ENCODE measurements at places on chromosomes 4 and X.

- DNase-seq: no peak
These were observed 7.2 kb downstream of the HTR2C start for GRCh38 chrX:114591121-114591520.

GRCh38 chrX:130125091-130125874, 15.0 kb upstream of the ELF4 start:
- DNase-seq: no peak

- DNase-seq: no peak
These were observed 10.4 kb upstream of the MAEA start for GRCh38 chr4:1279253-1279652.

DNA sequence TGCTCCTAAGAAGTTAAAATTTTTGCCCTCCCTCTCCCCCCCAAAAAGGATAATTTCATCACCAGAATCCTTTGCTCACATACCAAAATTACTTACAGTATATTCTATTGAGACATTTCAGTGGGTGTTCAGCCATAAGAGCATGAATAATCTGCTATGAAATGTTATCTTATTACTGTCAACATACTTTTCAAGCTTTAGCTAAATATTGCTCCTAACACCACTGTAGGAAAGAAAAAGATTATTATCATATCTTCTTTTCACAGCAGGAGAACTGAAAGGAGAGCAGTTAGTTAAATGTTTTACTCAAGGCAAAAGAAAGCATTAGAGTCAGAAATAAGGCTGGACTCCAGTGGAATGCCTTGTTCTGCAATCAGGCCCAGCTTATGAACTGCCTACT, 231.0 kb upstream of the GYPA start:
- DNase-seq: no peak

DNA sequence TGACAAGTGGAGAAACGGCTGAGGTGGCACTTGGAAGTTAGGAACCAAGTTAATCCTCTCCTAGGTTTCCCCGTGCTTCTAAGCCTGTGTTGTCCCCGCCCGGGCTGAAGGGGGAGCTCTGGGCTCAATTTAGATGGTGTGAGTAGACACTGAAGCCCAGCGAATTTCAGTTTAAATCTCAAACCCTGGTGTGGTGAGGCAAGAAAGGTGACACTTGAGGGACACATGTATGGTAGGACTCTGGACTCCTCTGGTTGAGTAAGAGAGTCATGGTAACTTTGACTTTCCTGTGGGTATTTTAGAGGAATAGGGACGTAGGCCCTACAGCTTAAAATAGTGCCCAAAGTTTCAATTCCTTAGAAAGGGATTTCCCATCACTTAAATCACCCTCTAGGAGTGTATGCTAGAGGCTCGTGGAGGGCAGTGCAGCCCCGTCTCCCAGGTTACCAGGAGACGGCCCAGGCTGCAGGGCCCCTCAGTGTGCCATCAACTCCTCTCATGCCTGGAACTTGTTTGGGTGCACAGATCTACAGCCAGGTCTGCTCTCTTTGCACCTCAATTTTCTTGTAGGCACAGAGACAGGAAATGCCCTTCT, 24.0 kb downstream of the HAND2 start:
- no peak for DNase-seq

GRCh38 chr4:8331575-8331955, 62.0 kb downstream of the HTRA3 start:
- DNase-seq: no peak

DNA sequence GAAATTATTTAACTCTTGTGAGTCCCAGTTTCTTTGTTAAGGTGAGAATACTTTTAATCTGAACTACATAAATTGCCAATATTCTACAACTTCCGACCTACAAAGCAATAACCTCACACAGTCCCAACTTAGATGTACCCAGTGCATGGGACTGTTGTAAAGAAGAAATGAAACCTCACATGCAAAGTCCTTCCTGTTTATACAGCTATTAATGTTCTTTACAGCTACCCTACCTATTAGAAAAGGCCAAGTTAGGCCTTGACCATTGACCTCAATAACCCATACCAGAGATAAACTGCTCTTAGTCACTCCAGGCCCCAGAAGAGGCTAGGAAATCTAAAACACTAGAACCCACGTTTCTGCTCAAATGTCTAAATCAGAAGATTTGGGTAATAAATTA, 920.1 kb upstream of the TENM3 start:
- no peak for DNase-seq

DNA sequence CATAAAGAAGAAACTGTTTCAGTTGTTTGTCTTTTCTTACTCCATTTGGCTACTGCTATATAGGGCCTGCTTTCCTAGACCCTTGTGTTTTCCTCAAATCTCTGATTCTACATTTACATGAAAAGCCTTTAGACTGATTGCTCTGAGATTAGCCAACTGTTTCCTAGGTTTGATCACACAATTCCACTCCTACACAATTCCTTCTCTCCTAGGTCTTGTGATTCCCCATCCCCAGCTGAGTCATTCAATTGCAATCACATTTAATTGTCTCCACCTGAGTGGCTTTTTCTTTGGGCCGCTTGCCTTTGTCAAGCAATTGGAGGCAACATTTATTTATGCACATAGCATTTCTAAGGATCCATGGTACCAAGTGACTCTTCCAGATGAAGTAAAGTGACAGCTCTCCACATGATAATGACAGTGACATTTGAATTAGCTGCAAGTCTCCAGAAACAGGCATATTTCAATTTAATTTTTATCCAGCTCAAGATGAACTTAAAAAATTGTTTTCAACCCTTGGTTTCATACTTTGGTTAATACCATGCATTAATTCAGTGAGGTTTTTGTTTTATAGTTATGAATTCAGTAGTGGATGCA, 35.8 kb downstream of the ATXN3L start:
- no peak for DNase-seq

- no peak for DNase-seq
These were observed 14.4 kb downstream of the ATRX start for GRCh38 chrX:77771601-77772000.

GRCh38 chr4:162978398-162978797, 188.3 kb downstream of the NAF1 start:
- DNase-seq: no peak

DNA sequence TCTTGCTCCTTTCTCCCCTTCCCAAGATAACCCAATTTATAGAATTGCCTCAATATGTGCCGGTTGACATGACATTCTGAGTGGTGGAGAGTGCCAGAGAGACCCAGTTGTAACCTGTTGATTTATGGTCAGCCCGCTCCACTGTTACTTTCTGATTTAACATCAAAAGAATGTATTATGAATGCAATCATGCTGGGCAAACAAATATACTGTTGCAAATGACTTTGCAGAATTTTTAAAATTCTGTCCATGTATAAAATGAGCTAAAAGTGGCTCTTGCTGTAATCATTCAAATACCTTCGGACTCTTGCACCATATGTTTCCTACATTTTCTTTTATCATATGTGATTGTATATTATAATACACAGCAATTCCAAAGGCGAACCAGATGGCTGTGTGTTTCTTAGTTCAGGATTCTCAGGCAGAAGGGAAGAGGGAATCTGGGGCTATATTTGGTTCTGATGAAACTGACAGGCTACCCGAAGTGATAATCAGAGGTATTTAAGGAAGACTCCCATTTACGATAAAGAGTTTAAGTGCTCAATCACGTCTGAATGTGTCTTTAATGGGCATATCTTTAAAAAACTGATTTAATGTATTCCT, 131.7 kb downstream of the CLCN4 start:
- no peak for DNase-seq

DNA sequence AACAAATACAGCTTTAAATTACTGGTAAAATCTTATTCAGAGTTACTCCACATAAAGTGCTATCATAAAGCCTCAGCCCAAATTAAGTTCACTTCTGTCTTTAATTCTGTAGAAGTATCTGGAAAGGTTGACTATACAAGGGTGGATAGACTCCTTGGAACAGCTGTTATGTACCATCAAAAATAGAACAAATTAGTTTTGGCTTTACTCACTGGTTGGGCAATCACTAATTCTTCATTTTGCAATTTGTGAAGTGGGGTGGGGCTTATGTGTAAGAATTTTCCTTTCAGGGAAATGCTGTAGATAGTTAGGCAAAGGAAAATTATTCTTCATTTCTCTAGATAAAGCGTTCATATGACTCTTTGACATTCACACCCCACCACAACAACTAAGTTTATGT, 7.8 kb downstream of the DIAPH2 start:
- DNase-seq: no peak

DNA sequence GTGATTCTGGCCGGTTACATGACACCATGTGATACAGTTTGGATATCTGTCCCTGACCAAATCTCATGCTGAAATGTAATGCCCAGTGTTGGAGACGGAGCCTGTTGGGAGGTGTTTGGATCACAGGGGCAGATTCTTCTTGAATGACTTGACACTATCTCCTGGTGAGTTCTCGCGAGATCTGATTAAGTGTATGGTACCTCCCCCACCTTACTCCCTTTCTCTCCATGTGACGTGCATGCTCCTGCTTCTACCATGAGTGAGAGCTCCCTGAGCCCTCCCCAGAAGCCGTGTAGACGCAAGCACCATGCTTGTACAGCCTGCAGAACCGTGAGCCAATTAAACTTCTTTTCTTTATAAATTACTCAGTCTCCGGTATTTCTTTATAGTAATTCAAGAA, 23.6 kb downstream of the CPE start:
- DNase-seq: no peak

DNA sequence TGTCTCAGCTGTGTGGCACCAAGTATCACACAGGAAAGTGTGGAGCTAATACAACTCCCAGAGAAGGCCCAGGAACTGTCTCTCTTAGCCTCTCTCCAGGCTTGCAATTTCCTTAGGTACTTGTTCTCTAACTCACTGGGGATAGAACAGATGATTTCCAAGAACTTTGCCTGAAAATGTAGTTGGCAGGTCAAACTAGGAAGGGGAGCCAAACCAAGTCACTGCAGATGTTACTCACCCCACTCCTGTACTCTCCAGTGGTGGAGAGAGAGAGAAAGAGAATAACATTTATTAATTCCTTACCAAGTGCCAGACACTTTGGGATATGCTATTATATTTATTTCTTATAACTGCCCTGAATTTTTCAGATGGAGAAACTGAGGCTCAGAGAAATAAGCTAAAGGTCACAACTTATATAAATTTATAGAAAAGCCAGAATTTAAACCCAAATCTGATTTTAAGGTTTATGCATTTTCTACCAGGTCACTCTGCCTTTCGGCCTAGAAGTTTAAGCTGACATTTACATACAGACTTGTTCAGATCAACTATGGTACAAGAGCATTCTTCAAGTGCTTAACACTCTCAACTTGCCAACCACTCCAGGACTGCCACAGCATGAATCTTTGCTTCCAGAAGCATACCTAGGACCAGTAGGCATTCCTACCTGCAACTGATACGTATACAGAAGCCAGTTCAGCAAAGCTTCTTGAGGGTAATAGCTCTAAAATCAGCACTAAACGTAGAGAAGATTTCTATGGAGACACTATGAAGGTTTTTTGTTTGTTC, 248.6 kb upstream of the ETNPPL start:
- DNase-seq: no peak

GRCh38 chrX:13373027-13373426, 53.2 kb upstream of the ATXN3L start:
- DNase-seq: no peak

- no peak for DNase-seq
These were observed 49.8 kb downstream of the PDHA2 start for GRCh38 chr4:95889662-95890061.

DNA sequence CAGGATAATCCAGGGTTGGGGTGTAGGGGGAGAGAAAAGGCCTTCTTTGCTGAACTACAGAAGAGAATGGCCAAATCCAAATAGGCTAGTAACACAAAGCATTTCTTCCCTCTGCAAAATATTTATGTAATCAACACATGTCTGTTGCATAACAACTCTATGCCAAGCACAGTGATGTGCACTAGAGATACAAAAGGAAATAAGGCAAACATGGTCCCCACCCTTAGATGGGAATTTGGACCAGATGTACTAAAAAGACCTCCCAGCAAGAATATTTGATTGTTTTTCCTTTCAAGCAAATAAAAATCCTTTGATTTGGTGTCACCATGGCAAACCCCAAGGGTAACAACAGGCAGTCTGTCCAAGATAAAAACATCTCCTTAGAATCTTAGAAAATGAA, 177.6 kb upstream of the FGF13 start:
- DNase-seq: no peak

DNA sequence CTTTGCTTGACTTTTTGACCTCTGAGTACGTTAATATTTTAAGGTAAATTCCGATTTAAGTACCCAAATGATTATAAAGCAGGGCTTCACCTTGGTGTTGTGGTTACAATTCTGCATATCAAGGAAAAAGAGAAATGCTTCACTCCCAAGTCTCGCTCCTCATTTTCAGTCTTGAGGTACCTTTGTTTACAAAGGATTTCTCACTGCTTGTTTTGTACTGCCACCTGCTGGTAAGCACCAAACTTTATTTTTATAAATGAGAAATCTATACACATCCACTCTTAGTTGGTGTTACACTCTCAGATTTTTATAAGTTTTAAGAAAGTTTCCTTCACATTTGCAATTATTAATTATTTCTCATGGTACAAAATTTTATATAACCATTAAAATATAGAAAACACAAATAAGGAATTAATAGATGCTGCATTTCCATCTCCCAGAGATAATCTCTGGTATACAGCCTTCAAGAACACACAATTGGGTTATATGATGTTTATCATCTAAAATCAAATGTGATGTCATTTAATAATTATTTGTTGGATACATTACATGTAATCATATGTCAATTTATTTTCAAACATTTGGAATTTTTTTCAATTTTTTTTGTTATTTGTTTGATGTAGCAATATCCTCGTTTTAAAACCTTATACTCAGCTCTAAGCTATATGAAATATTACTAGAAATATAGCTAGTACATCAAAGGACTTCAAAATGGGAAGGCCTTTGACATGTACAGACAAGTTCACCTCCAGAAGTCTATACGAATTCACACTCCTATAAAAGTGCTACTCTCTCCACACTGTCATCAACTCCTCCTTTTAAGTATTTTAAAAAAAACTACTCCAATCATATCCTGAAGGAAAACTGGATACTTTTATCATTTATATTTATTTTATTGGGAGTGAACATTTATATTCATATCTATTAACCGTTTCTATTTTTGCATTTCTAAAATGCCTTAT, 179.9 kb downstream of the KCNIP4 start:
- DNase-seq: no peak

DNA sequence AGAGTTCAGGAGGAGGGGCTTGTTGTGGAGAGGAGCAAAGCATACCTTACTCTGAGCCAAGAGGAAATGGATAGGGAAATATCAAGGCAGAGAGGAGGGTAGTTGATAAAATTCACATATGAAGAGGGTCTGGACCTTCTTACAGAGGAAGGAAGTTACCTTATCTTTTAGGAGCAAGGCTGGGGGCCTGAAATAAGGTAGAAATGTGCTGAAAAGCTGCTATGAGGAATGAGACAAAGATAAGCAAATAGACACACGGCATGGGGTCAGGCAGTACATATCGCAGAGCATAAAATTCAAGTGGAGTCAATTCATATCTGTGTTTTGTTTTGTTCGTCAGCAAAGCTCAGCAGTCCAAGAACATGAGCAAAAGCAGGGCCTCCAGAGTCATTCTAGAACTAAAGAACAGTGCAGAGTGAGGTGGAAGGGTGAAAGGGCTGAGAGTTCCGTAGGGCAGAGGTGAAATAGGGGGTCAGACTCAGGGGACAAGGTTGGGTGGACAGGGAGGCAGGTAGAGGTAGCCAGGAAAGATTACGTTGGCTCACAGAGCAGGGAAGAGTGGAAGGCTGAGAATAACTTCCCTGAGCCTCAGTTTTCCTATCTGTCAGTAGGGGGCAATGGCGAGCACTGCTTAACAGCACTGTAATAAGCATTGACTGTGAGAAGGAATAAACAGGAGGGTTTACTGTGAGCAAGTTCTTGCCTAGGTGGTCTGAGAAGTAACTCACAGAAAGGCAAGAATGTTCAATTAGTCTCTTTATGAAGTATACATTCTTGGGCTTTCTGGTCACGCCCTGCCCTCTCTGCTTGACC, 9.2 kb downstream of the VSIG4 start:
- DNase-seq: no peak
